ENCODE measurements at places on chromosomes 4 and X.

DNA sequence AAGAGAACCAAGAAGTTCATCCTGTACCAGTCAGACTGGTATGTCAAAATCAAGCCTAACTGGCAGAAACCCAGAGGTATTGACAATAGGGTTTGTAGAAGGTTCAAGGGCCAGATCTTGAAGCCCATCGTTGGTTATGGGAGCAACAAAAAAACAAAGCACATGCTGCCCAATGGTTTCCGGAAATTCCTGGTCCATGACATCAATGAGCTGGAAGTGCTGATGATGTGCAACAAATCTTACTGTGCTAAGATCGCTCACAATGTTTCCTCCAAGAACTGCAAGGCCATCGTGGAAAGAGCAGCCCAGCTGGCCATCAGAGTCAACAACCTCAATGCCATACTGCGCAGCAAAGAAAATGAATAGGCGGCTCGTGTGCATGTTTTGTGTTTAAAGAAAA is 172.7 kb upstream of the MED14 start:
- no peak for DNase-seq

DNA sequence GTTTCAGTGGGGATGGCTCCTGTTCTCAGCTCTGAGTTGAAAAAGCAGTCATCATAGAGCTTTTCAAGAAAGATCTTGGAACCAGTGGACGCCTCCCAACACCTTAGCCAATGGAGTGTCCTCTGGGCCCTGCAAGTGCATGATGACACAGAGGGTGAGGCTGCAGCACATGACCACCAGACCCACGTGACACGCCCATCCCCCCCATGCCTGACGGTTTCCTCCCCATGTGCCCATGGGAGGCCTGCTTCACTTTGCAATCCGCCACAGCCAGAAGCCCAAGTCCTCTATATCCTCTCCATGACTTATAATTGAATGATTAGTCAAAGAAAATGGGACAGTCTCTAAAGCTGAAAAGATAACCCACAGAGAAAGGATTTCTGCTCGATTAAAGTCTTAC is 187.0 kb downstream of the AFAP1 start:
- DNase-seq: no peak

DNA sequence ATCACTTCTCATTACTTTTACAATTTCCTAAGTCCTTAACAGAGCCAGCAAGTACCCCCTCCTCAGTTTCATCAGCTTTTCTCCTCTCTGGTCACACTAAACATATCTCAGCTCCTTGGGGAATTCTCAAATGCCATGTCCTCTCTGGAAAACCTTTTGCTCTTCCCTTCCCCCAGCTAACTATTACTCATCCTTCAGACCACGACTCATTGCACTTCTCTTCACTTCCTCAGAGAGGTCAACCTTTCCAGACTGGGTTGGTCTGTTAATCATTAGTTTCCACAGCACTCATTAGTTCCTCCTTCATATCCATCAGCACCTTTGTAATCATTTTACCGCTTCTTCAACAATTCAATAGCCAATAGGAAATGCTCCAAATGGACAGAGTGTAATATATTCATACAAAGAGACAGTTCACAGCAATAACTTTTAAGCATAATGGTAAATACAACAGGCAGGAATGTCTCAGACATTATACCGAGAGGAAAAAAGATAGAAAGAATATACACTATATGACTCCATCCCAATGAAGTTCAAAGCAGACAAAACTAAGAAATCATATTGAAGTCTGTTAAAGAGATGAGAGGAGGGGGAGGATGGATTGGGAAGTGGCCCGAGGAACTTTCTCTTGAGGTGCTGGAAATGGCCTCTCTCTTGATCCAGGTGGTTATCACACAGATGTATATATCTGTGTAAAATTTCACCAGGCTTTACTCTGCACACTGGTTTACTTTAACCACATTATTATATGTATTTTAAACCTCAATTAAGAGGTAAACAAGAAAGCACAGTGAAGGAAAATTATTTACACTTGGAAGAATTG is 39.6 kb downstream of the DDX60L start:
- DNase-seq: no peak

- no peak for DNase-seq
These were observed 84.4 kb downstream of the HTRA3 start for GRCh38 chr4:8353912-8354453.

DNA sequence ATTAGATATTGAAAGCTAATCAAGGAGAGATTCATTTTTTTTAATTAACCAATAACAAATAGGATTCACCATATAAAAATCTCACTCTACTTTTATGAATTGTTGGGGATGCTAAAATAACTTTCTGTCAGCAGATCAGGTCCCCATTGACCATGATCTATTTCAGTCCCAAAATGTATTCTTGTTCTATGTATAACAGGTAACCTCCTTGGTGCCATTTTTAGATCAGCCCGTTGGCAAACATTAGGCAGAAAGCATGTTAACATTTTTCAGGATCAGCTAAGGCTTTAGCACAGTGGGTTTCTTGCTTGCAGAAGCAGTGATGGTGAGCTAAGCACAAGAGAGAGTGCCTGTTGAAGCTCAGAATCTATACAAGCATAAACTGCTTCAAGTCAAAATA is 40.8 kb upstream of the COX7B2 start:
- no peak for DNase-seq

DNA sequence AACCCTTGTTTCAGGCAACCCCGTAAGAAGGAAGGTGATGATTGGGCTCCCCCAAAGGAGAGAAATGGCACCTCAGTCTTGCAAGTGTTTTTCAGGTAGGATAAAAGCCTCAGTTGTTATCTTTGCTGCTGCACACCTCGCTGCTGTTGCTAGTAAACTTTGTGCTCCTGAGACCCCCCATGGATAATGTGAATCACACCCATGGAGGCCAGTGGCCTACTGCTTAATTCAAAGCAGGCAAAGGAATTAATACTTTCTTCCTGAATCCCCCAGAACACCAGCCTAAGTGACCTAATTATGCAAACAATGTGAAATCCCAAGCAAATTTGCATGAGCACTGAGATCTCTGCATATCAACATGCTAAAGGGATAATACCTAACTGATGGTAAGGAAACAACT is 337.5 kb downstream of the GRIA2 start:
- DNase-seq: no peak

DNA sequence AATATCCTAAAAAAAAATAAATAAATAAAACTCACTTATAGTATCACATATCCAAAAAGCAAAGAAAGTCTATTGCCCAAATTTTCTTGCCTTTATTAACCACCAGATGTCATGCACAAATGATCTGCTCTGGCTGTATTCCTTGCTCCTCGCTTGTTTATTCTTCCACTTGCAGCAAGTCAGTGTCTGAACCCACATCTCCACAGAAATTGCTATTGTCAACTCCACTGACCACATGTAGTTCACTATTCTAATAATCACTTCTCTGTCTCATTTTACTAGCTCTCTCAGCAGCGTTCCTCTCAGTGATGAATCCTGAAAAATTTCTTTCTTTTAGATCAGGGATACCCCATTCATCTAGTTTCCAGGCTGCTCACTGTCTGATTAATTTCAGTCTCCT is 29.3 kb upstream of the CXXC4 start:
- no peak for DNase-seq

DNA sequence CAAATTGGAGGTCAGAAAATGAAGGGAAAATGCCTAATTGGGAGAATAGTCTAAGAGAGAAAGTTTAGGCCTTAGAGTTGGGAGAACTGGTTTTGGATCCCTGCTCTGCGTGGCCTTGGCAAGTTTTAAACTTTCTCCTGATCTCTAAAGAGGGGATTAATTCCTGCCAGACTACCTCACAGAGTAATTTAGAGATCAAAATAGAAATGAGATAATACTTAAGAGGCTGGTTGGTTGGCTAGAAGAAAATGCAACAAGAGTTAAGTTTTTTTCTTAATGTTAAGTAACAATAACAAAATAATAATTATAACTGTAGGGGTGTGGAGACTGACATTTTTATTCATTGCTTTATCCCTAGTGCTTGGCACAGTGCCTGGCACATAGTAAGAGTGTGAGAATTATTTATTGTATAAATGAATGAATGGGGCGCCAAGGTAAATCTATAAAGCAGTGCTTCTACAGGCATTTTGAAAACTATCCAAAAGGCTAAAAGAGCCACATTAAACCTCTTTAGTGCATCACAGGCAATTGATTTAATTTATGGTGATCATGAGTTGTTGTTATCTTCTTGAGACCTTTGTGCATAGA is 160.5 kb downstream of the RASL11B start:
- DNase-seq: no peak

DNA sequence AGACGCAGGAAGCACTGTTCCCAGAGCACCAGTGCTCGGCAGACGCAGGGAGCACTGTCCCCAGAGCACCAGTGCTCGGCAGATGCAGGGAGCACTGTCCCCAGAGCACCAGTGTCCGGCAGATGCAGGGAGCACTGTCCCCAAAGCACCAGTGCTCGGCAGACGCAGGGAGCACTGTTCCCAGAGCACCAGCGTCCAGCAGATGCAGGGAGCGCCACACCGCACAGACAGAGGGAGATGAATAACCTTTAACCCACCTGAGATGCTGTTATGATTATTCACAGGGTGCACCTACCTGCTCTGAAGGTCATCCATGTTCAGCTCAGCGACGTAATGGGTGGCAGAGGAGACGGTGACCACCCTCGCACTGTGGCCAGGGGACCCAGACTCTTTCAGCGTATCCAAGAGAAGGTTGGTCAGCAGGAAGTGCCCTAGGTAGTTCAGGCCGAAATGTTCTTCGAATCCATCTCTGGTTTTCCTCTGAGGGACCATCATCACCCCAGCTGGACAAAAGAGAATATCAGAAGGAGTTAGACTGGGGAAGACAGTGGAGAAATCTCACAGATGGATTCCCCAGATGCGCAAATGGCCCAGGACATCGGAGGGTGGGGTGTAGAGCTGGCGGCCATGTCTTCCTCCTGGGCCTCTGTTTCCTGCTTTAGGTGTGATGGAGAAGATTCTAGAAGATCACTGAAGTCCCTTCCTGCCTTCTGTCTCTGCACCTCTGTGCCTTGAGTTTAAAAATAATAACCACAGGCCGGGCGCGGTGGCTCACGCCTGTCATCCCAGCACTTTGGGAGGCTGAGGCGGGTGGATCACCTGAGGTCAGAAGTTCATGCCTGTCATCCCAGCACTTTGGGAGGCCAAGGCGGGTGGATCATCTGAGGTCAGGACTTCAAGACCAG is 234.1 kb downstream of the DHRSX start:
- no peak for DNase-seq

GRCh38 chrX:45198706-45199105 is 2.0 kb downstream of the DIPK2B start:
- no peak for DNase-seq
